ENCODE measurements at places on chromosomes 3 and 15.

DNA sequence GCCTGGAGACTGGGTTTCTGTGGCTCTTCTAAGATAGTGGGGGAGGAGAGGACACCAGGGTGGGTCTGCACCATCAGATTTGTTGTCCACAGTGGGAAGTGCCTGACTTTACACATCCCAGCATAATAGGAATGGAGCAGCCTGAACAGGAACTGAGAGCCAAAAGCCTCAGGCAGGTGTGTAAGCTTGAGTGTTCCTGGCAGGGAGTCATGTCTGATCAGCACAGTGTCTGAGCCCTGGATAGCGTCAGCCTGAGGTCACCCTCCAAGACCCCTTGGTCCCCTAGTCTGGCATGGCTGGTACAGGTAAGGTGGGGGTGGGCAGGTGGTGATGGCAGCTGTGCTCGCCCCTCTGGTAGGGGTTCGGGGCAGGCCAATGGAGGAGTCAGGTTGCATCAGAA lies 20.2 kb downstream of the INSYN1 start:
- DNase-seq: no peak

DNA sequence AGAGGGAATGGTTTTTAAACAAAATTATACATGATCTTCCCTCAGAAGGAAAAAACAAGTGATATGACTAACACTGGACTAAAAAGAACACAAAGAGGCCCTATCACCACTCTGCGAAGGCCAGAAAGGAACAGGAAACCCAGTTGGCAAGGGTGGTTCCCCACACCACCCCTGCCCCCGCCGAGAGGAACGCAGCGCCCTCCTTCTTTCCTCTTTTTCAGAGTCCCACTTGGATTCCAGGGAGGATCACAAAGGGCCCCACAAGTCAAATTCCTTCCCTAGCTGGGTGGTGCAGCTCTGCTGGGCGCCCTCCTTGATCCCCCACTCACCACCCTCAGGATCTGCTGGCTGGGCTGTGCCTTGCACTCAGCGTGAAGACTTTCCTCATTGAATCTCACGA lies 29.8 kb downstream of the PLA1A start:
- no peak for DNase-seq

DNA sequence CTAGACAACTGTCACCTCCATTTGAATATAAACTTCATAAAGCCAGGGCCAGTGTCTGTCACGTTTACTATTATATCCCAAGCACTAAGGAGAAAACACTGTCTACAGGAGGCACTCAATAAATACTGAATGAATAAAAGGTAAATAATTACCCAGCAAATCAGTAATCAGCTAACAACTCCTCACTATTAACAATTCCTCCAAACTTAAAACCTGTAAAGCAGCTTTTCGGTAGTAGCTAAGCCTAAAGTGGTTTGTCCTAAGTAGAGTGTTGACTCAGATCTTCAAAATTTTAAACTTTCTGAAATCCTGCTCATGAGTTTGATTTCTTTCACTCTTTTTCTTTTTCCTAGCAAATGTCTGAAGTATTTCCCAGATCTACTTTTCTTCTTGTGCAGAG lies 39.9 kb downstream of the C3orf80 start:
- DNase-seq: no peak

- no peak for DNase-seq
Measured at GRCh38 chr3:184907681-184908649, 96.0 kb downstream of the VPS8 start.

GRCh38 chr3:155332716-155333115 lies 39.2 kb upstream of the STRIT1 start:
- DNase-seq: no peak

DNA sequence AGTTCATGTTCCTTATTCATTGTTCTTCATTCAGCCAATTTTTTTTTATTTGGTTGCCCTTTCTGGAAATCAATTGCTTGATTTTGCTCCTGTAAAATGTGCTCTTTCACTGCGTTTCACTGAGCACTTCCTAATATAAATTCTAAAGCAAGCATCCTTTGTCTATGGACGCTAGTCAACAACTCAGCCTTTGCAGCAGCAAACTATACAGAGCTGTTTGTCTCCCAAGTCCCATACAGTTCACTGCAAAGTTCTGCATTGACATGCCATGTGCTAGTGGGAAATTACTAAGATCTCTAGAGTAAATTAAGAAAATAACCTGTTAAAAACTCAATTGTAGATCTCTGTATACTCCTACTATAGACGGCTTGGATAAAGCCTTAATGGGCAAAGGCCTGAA lies 130.1 kb upstream of the BHLHE40 start:
- DNase-seq: no peak

DNA sequence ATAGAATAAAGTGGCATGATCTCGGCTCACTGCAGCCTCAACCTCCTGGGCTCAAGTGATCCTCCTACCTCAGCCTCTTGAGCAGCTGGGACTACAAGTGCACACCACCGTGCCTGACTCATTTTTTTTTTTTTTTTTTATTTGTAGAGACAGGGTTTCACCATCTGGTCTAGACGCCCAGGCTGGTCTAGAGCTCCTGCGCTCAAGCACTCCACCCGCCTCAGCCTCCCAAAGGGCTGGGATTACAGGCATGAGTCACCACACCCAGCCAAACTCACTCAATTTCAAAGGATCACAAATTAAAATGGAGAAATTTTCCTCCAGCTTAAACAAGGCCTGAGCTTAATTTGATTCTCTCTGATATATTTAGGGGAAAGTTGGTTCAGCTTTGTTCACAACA lies 27.3 kb upstream of the NMB start:
- no peak for DNase-seq

DNA sequence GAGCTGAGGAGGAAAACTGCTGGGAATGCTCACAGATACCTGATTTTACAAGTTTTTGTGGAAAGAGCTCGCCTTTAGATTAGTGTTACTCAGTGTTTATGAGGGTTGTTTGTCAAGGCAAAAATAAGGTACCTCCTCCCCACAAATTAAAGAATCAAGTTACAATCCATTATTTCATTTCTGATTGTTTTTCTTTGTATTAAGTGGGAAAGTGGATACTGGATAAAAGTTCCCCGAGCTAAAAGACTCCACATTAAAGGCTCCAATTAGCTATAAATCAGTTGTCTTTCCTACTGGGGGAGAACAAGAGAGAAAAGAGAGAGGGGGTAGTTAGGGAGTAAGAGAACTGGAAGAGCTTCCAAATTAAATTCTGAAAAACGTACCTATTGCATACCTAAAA lies 1.9 kb downstream of the ALDH1A2 start:
- DNase-seq: no peak

GRCh38 chr3:171354049-171354705 lies 106.0 kb downstream of the TNIK start:
- no peak for DNase-seq

DNA sequence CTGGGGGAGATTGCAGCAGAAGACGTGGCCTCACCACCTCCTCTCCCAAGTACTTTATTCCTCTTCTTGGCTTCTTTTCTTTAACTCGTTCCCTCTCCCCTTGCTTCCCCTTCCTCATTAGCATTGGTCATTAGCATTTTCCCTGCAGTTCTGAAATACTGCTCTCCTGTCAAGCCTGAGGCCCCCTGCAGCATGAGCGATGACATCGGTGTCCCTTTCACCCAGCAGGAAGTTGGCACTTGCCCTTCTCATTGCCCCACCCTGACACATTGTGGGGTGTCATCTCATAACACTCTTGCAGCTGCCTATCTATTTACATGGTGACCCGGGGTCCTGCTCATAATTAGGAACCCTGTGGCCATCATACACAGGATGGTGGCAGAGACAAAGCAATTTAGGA lies 167.1 kb downstream of the ARRDC4 start:
- DNase-seq: no peak

DNA sequence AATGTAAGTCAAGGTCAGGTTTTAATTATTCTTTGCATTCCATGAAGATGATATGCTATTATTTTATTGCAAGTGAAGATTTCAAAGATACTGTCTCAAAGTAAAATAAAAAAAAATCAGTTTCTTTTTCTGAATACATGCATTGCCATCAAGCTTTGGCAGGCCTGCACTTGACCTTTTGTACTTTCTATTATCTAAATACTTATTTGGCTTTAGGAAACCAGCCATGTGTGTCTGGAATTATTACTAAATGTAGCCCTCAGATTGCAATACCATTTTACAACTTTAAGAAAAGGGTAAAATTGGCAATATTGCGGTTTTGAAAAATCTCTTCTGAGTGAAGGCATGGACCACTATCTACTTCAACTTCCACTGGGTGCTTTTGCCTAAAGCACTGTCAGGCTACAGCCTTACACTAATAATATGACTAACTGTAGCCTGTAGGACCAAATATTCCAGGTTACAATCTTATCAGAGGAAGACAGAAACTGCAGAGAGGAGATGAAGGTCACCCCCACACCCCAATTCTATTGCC lies 349.4 kb upstream of the DCBLD2 start:
- DNase-seq: no peak

DNA sequence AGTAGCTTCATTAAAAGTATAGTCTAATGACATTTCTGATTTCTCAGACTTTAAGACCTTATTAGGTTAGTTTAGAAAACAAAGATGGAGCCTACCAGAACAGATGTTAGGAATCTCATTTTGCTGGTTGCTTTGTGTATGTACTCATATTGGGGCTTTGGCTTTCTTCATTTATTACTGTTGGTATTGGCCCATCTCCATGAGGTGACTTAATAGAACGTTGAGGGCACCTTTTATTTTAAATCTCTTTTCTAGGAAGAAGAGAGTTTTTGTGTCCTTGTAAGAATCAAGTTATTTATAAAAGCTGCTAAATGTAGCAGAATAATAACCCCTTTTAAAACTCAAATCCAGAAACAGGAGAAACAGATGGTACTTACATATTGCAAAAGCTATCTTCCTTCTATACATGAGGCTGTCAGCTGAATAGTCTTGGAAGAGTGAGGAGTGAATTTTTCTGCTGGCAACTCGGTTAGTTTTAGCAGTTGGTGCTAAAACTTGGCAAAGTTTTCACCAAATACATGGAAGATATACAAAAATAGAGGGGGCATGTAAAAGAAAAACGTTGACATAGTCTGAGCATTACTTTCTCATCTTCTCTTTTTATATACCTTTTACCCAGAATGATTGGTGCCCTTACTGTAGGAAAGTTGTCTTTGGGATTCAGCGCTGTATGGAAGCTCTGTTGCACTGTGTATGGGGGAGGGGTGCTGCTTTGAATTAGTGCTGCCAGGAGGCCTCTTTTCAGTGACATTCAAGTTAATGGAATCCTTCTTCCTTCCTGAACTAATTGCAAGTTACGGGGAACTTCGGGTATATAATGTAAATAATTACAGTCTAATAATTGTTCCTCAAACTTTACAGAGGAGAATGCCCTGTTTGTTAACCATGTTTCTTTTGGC lies 35.8 kb downstream of the CTNNB1 start:
- no peak for DNase-seq

DNA sequence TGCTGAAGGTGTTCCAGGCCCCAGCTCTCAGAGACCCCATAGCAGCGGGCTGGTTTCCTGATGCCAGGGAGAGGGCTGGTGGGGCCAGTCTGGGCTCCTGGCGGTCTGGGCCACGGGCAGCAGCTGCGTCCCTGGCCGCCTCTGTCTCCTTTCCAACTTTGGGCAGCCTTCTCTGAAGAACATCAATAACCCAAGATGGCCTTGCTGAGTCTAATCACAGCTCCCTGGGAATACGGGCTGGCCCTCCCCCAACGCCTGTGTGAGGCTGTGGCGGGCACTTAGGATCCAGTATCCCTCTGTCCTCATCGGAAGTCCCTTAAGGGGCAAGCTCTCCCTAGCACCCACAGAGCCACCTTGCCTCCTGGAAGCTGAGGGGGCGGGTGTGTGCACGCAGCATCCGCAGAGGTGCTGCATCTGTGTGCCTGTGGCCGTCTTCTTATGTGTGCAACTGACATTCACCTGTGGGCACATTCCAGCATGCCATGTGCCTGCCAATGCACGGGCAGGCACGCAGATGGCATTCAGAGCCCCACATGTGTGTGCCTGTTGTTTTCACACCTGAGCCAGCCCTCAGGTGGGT lies 2.1 kb downstream of the ATP2B2 start:
- no peak for DNase-seq

GRCh38 chr3:81776643-81777042 lies 15.2 kb upstream of the GBE1 start:
- DNase-seq: no peak

GRCh38 chr3:4984511-4984864 lies 5.3 kb downstream of the BHLHE40 start:
- DNase-seq: no peak

DNA sequence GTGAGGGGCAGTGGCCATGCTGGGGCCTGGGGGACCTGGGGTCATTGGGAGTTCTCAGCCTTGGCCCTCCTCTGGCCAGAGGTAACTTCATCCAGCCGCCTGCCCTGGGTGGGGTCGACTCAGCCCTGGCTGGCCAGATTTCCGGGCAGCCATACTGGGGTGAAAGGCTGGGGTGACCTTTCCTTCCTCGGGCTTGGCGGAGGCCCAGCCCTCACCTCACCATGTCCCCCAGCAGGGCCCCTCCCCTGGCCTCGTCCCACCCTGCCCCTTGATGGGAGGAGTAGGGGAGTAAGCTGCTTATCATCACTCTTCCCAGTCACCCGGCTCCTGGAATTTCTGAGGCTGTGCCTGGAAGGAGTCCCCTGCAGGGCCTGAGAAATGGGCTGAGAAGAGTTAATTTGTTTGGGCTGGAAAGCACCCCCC lies 5.4 kb downstream of the SEMA3F start:
- DNase-seq: no peak

GRCh38 chr15:44370830-44371229 lies 56.6 kb upstream of the CTDSPL2 start:
- peak; percentile 17 for DNase-seq

DNA sequence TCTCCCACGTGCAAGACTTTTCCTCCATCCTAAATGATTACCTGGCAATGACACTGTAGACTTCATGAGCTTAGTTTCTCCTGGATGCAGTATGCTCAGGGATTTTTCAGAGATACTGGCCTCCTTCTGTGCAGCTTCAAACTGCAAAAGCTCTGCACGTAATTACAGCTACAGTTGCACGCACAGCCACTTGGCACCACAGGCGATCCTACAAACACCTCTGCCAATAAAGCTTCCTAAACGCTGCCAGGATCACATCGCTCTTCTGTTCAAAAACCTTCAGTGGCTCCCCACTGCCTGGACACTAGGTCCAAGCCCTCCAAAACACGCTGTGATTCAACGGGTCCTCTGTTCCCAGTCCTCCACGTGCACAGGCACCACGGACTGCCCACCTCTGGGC lies 49.5 kb downstream of the NUP210 start:
- DNase-seq: no peak
